SK-N-DZ (cell line): ENCODE measurements at places on chromosomes 16 and 17.

DNA sequence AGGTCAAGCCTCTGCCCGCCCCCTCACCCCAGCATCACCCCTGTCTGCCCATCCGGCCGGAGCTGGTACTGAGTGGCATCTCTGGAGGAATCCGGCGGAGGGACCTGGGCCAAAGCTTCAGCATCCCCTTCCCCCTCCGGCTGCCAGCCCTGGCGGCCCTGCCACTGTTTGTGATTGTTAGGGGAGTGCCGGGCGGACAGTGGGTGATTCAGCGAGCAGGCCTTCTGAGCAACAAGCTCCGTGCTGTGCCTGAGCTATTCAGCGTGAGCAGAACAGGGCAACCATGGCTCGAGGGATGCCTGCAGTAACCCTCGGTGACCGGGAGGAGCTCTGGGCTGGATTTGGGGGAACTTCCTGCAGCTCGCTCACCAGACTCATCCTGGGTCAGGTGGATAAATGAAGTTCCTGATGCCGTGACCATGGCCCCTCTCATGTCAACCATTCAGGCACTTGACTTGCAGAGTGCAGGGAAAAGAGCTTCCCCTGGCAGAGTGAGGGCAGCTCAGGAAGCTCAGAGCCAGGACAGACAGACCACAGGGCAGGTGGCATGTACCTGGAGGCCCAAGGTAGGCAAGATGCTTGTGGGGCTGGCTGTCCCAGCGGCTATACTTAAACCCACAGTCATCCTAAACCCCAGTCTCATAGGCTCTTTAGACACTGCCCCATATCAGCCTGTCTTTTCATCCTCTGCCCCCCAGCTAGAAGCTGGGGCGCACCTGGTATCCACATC lies 24.3 kb upstream of the MLKL start:
- peak; percentile 33 for DNase-seq

DNA sequence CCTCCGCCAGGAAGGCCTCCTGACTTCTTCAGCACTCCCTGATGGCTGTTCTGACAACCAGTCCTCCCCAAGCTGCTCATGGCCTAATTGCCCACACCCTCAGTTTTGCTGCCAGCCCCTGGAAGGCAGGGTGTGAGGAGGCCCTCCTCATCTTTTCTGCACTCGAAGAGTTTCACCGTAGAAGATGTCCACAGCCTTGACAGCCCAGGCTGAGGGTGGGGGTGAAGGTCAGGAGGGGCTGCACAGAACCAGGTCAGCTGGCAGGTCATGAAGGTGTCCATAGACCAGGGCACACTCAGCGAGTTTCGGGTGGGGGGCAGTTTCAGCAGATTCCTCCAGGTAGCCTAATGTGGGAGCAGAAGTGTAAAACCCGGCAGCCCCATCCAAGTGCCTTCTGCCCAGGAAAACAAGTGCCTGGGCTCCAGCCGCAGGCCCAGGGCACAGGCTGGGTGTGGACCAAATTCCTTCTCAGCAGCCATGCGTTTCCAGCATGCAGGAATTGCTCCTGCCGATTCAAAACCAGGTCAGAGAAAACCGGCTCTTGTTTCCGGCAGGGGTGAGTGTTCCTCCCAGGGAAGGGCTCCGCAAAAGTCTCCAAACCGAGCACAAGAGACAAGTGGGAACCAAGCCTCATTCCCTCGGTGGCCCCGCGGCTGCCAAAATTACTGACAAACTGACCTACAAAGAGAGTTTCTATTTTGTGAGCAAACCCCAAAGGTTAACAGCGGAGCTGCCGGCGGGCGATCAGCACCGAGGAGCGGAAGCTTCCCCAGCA lies 228.8 kb downstream of the C16orf78 start:
- DNase-seq, result no peak

- DNase-seq, result no peak
Observed at GRCh38 chr16:89244754-89245153, 27.3 kb downstream of the ZNF778 start.

GRCh38 chr16:68645494-68646388 lies 631 bp downstream of the CDH3 start:
- peak; percentile 52 for DNase-seq

GRCh38 chr16:69839240-69839688 lies 77.1 kb downstream of the WWP2 start:
- no peak for DNase-seq

- DNase-seq, result no peak
Observed at GRCh38 chr16:89130448-89130847, 36.8 kb downstream of the ACSF3 start.

DNA sequence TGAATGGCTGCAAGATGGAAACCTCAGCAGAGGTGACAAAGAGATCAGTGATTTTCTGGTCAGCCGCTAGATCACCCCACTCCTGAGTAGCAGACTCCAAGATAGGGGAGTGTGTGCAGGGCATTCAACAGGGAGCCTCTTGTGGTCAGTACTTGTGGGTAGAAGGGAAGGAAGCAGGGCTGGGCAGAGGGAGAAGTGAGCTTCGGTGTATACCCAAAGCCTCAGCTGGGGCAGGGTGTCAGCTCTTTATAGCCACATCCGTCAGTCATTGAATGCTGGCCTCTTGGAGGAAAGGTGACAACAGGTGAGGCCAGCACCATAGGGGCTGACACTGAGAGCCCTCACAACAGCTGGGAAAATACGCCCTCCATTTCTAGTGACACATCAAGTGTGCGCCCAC lies 2.2 kb upstream of the SLC12A3 start:
- DNase-seq, result no peak
